Heart left ventricle (tissue), 16 donors: ENCODE measurements at places on chromosomes 12 and 14. TPM values are rescaled to one million over a fixed set of nuclear protein-coding genes. Genes with fewer than 3 reads are reported as not detected.
A peak's percentile ranks its signal among the peaks of the same experiment; 100 is the strongest.

Gene CCDC197
- 0.57 TPM for total RNA-seq

DNA sequence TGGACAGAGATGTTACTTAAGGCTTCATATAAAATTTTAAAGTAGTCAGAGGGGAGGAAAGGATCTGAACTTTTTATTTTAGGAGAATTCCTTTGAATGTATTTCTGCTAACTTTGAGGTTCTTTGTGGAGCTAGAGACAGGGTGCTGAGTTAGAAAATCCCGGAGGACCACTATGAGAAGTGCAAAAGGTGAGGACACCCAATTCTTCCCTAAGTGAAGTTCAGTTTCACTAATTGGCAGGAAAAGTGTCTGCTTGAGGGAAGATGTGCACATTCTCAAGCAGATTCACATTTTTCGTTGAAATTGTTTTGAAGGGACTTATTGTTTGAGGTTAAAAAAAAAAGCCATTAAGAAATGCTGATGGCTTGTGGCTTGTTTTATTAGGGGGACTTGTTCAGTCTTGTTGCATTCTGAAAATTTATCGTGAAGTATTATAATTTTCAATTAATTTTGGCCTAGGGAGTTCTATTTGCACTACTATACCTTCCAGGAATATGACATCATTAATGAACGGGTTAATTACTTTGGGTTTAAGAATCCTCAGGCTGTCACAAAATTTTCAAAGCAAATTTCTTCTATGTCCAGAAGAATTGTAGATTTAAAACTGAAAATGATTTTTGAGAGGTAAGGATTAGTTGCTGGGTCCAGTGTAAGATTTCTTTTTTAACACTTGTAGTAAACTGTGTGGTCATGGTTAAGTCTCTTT is 1.8 kb downstream of the PCNX1 start:
- H3K27me3 ChIP-seq: no peaks in the 10 kb centered on the region
- H3K4me1 ChIP-seq: peaks cover 62% of the 10 kb centered on the region
- H3K27ac ChIP-seq: peak overlapping the region; percentile 96
- H3K36me3 ChIP-seq: no peaks in the 10 kb centered on the region

Gene KRT6C
- not detected for total RNA-seq

DNA sequence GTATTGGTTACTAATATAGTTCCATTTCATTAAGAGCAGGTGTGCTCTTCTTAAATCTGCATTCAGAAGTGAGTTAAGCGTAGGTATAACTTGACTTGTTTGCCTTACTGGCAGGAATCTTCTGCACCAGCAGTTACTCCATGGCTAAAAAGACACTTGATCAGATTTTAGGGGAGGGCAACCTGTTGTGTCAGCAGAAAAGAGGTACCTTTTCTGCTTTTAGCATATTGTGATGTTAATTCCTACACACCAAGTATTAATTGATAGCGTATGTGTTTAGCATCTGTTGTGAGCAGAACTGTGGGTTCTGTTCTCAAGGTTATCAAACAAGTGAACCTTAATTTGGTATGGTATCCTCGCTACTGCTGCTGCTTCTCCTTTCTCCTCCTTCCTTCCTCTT is 38.3 kb downstream of the TTLL5 start:
- H3K27me3 ChIP-seq: no peaks in the 10 kb centered on the region
- no peak overlapping the region for H3K27ac ChIP-seq
- peaks cover 45% of the 10 kb centered on the region for H3K36me3 ChIP-seq
- H3K4me1 ChIP-seq: peaks cover 16% of the 10 kb centered on the region

- no peaks in the 10 kb centered on the region for H3K36me3 ChIP-seq
- peaks cover 20% of the 10 kb centered on the region for H3K4me1 ChIP-seq
- H3K4me3 ChIP-seq: peak overlapping the region; percentile 79
- H3K27ac ChIP-seq: peak overlapping the region; percentile 46
Measured at GRCh38 chr12:121467638-121468498, 68.0 kb downstream of the RNF34 start.

DNA sequence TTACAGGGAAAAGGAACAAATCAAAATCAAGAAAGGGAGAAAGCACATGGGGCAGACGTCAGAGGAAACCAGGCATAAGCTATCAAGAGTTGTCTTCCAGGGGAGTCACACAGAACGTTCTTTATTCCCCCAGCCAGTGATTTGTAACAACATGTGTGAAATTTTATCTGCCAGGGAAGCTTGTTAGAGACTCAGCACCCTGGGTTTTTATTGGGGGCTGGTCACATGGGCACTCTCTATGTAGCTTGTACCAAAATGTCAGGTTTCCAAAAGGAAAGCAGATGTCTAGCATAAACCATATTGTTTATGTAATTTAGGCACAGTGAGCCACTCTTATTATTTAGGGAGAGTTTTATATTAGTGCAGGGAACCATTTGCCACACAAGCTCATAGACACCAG is 440.4 kb upstream of the DCN start:
- no peak overlapping the region for H3K4me3 ChIP-seq
- no peaks in the 10 kb centered on the region for H3K27me3 ChIP-seq

Gene OVCH1
- 0.12 TPM for total RNA-seq

Gene LHX5
- total RNA-seq: not detected

- H3K27ac ChIP-seq: peak overlapping the region; percentile 70
- no peaks in the 10 kb centered on the region for H3K27me3 ChIP-seq
- DNase-seq: no peak
- H3K36me3 ChIP-seq: no peaks in the 10 kb centered on the region
- H3K4me3 ChIP-seq: peak overlapping the region; percentile 41
Measured at GRCh38 chr12:32501835-32502333, 102.5 kb downstream of the FGD4 start.

GRCh38 chr12:31206038-31206670 is 119.8 kb downstream of the SINHCAF start:
- no peaks in the 10 kb centered on the region for H3K4me1 ChIP-seq
- no peaks in the 10 kb centered on the region for H3K27me3 ChIP-seq
- no peak for DNase-seq
- no peak overlapping the region for H3K27ac ChIP-seq

DNA sequence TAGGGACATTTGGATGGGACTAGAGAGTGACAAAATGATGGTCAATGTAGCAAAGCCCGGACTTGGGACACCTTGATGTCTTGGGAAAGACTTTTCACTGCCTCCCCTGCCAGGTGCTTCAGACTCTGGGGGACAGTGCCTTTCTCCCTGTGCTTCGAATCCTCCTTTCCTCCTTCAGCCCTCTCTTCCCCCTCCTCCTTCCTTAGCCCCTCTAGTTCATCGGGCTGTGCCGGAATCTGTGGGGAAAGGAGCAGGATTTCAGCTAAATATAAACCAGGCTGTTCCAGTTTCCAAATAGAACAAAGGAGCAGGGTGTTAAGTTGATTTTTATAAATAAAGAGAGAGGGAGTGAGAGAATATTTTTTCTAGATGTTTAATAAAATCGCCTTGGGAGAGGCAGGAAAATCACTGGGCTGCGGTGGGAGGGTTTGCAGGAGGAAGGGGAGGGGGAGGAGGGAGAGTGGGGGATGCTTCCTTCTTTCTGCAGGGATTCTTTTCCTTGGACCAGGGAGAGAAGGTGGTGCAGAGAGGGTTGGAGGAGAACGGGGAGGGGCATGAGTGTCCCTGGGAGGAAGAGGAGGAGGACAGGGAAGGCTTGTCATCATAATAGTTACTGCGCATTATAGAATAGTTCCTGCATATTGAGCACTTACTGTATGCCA is 21.3 kb upstream of the CABP1 start:
- no peaks in the 10 kb centered on the region for H3K36me3 ChIP-seq
- no peak overlapping the region for H3K4me3 ChIP-seq
- no peak for DNase-seq
- peaks cover 6% of the 10 kb centered on the region for H3K27me3 ChIP-seq
- H3K4me1 ChIP-seq: no peaks in the 10 kb centered on the region

- H3K27ac ChIP-seq: no peak overlapping the region
- no peaks in the 10 kb centered on the region for H3K4me1 ChIP-seq
- H3K36me3 ChIP-seq: no peaks in the 10 kb centered on the region
- H3K4me3 ChIP-seq: no peak overlapping the region
Measured at GRCh38 chr12:51357374-51358047, 11.0 kb upstream of the CELA1 start.

GRCh38 chr12:54294953-54295566 is 5.8 kb downstream of the NFE2 start:
- no peak overlapping the region for H3K4me3 ChIP-seq
- DNase-seq: no peak
- no peak overlapping the region for H3K27ac ChIP-seq
- no peaks in the 10 kb centered on the region for H3K36me3 ChIP-seq
- H3K4me1 ChIP-seq: no peaks in the 10 kb centered on the region

Gene TRIM9
- total RNA-seq: 0.37 TPM

Gene CCDC38
- total RNA-seq: not detected

DNA sequence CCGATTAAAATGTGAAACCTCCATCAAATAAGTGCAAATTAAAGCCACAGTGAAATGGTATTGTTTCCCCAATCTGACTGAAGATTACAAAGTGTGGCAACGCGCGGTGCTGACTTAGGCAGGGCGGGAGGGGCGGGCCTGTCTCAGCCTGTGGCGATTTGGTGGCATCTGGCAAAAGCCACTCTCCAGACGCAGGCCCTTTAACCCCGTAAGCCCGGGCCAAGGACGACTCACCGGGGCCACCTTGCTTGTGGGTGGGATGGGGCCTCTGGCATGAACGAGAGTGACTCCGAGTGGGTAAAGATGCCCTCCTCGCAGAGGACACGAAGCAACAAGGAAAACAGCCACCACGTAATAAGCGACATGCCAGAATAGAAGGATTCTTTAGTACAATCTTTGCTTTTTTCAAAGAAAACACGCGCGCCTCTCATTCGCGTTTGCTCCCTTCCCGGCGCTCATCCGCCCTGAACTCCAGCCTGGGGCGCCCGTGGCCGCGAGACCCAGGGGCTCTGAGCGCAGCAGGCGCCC is 815 bp downstream of the DEGS2 start:
- H3K4me1 ChIP-seq: peaks cover 15% of the 10 kb centered on the region
- DNase-seq: no peak
- H3K27ac ChIP-seq: no peak overlapping the region
- H3K4me3 ChIP-seq: no peak overlapping the region
- peaks cover 25% of the 10 kb centered on the region for H3K27me3 ChIP-seq
- H3K36me3 ChIP-seq: no peaks in the 10 kb centered on the region

DNA sequence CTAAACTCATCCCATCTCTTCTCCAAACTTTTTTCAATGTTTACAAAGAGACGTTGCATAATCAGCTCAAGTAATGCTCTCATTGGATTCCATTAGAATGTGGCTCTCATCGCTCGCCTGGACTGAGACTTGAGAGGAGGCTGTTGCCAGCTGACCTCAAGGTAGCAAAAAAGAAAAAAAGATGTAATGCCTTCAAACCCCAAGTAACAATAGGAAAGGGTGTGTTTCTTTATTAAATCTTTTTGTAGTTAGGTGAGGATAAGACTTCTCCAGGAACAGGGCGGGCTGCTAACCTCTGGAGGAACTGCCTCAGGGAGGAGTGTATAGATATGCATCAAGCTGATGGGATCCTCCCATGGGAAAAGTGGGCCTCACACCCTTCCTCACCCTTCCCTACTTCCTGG is 956 bp upstream of the PTHLH start:
- no peak for DNase-seq
- H3K36me3 ChIP-seq: no peaks in the 10 kb centered on the region
- H3K27ac ChIP-seq: no peak overlapping the region

- no peak for DNase-seq
- no peak overlapping the region for H3K27ac ChIP-seq
- no peaks in the 10 kb centered on the region for H3K4me1 ChIP-seq
Measured at GRCh38 chr12:123748161-123748560, 13.9 kb upstream of the DNAH10 start.

Gene CCDC91
- total RNA-seq: 53.2 TPM

DNA sequence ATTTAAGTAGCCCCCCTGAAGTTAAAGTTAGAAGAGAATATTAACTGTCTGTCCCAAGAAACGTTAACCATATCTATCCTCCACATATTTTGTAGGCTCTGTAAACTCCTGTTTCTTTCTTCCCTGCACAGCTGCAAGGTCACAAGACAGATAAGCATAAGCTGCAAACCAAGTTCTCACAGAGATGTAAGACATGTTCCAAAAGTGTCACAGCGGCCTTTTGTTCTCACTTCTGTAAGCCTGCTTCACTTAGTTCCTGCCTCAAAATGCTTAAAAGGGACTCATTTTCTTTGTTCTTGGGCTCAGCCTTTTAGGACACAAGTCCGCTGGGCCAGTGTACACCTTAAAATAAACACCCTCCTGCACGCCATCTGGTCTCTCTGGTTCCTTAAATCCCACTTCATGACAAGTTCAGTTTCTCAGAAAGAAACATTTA is 3.2 kb downstream of the RNASE1 start:
- DNase-seq: no peak
- H3K36me3 ChIP-seq: no peaks in the 10 kb centered on the region
- no peaks in the 10 kb centered on the region for H3K27me3 ChIP-seq
- no peak overlapping the region for H3K4me3 ChIP-seq
- peak overlapping the region; percentile 85 for H3K27ac ChIP-seq

- H3K36me3 ChIP-seq: no peaks in the 10 kb centered on the region
- H3K27ac ChIP-seq: no peak overlapping the region
- no peaks in the 10 kb centered on the region for H3K4me1 ChIP-seq
- no peak overlapping the region for H3K4me3 ChIP-seq
- H3K27me3 ChIP-seq: no peaks in the 10 kb centered on the region
Measured at GRCh38 chr12:127494961-127495915, 771.7 kb upstream of the TMEM132C start.

Gene CLEC4C
- not detected for total RNA-seq

- no peak overlapping the region for H3K27ac ChIP-seq
- H3K4me3 ChIP-seq: no peak overlapping the region
- no peak for DNase-seq
- H3K36me3 ChIP-seq: no peaks in the 10 kb centered on the region
Measured at GRCh38 chr12:68930178-68930577, 2.8 kb downstream of the CPM start.

Gene STYX
- 12.9 TPM for total RNA-seq

GRCh38 chr12:130937063-130937462 is 16.6 kb upstream of the ADGRD1 start:
- H3K27ac ChIP-seq: no peak overlapping the region
- H3K4me1 ChIP-seq: no peaks in the 10 kb centered on the region
- H3K27me3 ChIP-seq: no peaks in the 10 kb centered on the region
- DNase-seq: no peak
- H3K36me3 ChIP-seq: no peaks in the 10 kb centered on the region
- H3K4me3 ChIP-seq: no peak overlapping the region

DNA sequence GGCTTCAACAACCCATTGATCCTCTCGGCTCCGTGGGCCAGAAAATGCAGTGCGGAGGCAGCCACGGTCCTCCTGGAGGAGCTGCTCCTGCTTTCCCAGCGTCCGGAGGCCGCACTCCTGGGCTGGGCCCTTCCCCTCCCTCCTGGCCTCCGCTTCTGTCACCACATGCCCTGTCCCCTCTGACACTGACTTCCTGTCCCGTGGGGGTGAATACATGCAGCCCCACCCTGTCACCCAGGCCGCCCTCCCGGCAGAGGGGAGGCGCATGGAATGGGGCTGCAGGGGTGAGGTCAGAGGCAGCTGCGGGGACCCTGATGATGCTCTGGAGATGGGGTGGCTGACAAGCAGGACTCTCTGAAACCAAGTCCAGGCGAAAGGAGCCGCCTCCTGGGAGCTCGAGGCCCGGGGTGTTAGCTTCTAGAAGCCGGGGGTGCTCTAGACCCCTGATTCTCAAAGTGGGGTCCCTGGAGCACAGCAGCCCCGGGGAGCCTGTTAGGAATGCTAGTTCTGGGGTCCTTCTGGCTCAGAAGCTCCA is 32.2 kb downstream of the NOC4L start:
- H3K27ac ChIP-seq: no peak overlapping the region
- DNase-seq: peak; percentile 50
- H3K27me3 ChIP-seq: peaks cover 8% of the 10 kb centered on the region
- H3K4me1 ChIP-seq: no peaks in the 10 kb centered on the region
- no peak overlapping the region for H3K4me3 ChIP-seq
